A549 treated with RU486 at 1 μM for 4 hours (cell line): ENCODE measurements at places on chromosomes 1 and 21. TPM values are rescaled to one million over a fixed set of nuclear protein-coding genes. Genes with fewer than 3 reads are reported as not detected.

The NR1I3 gene
- not detected in 5 replicates for total RNA-seq

The KLHDC9 gene
- total RNA-seq, result 1.2 to 2.4 TPM (median 1.6 TPM) in 5 replicates

The AGMAT gene
- 5.5 to 8.2 TPM (median 7.2 TPM) in 5 replicates for total RNA-seq

The KRTAP19-2 gene
- not detected in 5 replicates for total RNA-seq

The OR10J1 gene
- total RNA-seq, result not detected in 5 replicates

The AVPR1B gene
- not detected in 5 replicates for total RNA-seq

The ABL2 gene
- total RNA-seq, result 12.7 to 21.7 TPM (median 18.8 TPM) in 5 replicates

The DIO1 gene
- not detected in 5 replicates for total RNA-seq

The PTAFR gene
- 0.23 to 0.26 TPM (median 0.23 TPM) in 5 replicates for total RNA-seq

The LCE6A gene
- total RNA-seq, result not detected in 5 replicates

The PPP1R8 gene
- 36.4 to 41.1 TPM (median 37.6 TPM) in 5 replicates for total RNA-seq

The TMPRSS3 gene
- total RNA-seq, result 0.10 to 0.53 TPM (median 0.24 TPM) in 4 of 5 replicates, not detected in the other

The CYYR1 gene
- not detected in 5 replicates for total RNA-seq

The ZSCAN20 gene
- total RNA-seq, result 1.6 to 2.1 TPM (median 1.7 TPM) in 5 replicates

The IGSF5 gene
- total RNA-seq, result not detected in 5 replicates

The OR2T35 gene
- total RNA-seq, result not detected in 5 replicates

The FMO3 gene
- not detected in 5 replicates for total RNA-seq

The CLCNKB gene
- 0.07 to 0.08 TPM in 2 of 5 replicates, not detected in the others for total RNA-seq

The SPRR2G gene
- not detected in 5 replicates for total RNA-seq

The EPHA2 gene
- 95.0 to 145 TPM (median 135 TPM) in 5 replicates for total RNA-seq

The AGO4 gene
- 2.3 to 4.0 TPM (median 3.2 TPM) in 5 replicates for total RNA-seq

The FAM131C gene
- 10.8 to 19.2 TPM (median 15.8 TPM) in 5 replicates for total RNA-seq

The RBM11 gene
- not detected in 5 replicates for total RNA-seq

The CHIA gene
- total RNA-seq, result not detected in 5 replicates

The BSND gene
- total RNA-seq, result not detected in 5 replicates

The WNT9A gene
- 5.6 to 9.6 TPM (median 8.2 TPM) in 5 replicates for total RNA-seq

The FAM151A gene
- not detected in 5 replicates for total RNA-seq

The GPR157 gene
- 3.4 to 7.2 TPM (median 5.0 TPM) in 5 replicates for total RNA-seq

The NOTCH2 gene
- total RNA-seq, result 14.5 to 28.1 TPM (median 25.6 TPM) in 5 replicates

The OR2M3 gene
- total RNA-seq, result not detected in 5 replicates

The ITLN2 gene
- total RNA-seq, result 0.22 to 0.33 TPM in 2 of 5 replicates, not detected in the others

The RAP1GAP gene
- total RNA-seq, result 8.6 to 13.1 TPM (median 12.0 TPM) in 5 replicates

The XCL1 gene
- not detected in 5 replicates for total RNA-seq

The YTHDF2 gene
- 51.7 to 59.5 TPM (median 55.6 TPM) in 5 replicates for total RNA-seq

The HAO2 gene
- total RNA-seq, result not detected in 5 replicates

The OR14K1 gene
- not detected in 5 replicates for total RNA-seq

The FCER1G gene
- 0.51 TPM in 1 of 5 replicates, not detected in the others for total RNA-seq

The ZNF593OS gene
- total RNA-seq, result 0.36 TPM in 1 of 5 replicates, not detected in the others

The MAP3K7CL gene
- 1.5 to 2.7 TPM (median 1.9 TPM) in 5 replicates for total RNA-seq

The KRTAP7-1 gene
- not detected in 5 replicates for total RNA-seq

The SPATA45 gene
- total RNA-seq, result not detected in 5 replicates

The MAN1C1 gene
- total RNA-seq, result 0.08 to 0.22 TPM (median 0.14 TPM) in 5 replicates

The GREM2 gene
- 0.17 to 0.35 TPM (median 0.23 TPM) in 5 replicates for total RNA-seq

The PPP1R12B gene
- 0.95 to 2.9 TPM (median 2.2 TPM) in 5 replicates for total RNA-seq

The PSMA5 gene
- total RNA-seq, result 102 to 125 TPM (median 116 TPM) in 5 replicates

The ATP1A4 gene
- total RNA-seq, result not detected in 5 replicates

The LCE1E gene
- 0.14 TPM in 1 of 5 replicates, not detected in the others for total RNA-seq

The SELP gene
- not detected in 5 replicates for total RNA-seq

The CYP4A22 gene
- total RNA-seq, result not detected in 5 replicates

The LMX1A gene
- not detected in 5 replicates for total RNA-seq

The RIMKLA gene
- total RNA-seq, result 0.64 to 1.4 TPM (median 1.2 TPM) in 5 replicates

The LAMTOR2 gene
- 155 to 174 TPM (median 157 TPM) in 5 replicates for total RNA-seq
